ENCODE measurements at places on chromosomes 5 and 9.

GRCh38 chr9:1200847-1201251, 150.7 kb downstream of the DMRT2 start:
- DNase-seq = no peak

DNA sequence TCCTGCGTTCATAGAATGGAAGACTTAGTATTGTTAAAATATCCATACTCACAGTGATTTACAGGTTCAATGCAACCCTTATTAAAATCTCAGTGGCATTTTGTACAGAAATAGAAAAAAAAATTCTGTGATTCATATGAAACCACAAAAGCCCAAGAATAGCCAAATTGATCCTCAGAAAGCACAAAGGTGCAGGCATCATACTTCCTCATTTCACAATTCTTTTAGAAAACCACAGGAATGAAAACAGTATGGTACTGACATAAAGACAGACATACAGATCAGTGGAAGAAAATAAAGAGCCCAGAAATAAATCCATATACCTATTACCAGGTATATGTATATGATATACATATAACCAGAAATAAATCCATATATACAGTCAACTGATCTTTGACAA, 86.8 kb upstream of the MEGF10 start:
- no peak for DNase-seq

GRCh38 chr9:129275626-129276247, 97.7 kb upstream of the IER5L start:
- DNase-seq = no peak

DNA sequence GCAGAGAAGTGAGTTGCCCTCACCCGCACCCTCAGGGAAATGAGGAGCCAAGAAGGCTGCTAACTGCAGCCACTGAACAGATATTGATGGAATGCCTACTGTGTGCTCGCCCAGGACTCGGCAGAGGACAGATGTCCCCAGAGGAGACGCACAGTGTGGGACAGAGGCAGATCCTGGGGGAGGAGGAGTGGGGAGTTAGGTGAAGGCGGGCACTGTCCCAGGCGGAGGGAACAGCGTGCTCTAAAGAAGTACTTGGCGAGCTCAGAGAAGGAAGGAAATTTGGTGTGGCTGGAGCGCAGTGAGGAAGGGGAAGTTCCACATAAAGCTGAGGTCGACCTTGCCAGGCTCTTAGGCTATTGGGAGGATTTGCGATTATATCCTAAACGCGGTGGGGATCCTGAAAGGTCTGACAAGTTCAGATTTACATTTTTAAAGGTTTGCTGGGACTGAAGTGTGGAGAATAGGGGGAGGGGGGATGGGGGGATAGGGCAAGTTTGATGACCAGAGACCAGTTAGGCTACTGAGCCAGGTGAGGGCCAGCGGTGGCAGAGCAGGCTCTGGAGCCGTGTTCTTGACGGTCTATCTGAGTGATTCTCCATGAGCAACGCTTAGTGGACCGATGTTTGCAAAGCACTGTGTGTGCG, 23.6 kb upstream of the CERCAM start:
- DNase-seq = no peak

GRCh38 chr5:173329491-173330337, 1.5 kb upstream of the STC2 start:
- DNase-seq = no peak

DNA sequence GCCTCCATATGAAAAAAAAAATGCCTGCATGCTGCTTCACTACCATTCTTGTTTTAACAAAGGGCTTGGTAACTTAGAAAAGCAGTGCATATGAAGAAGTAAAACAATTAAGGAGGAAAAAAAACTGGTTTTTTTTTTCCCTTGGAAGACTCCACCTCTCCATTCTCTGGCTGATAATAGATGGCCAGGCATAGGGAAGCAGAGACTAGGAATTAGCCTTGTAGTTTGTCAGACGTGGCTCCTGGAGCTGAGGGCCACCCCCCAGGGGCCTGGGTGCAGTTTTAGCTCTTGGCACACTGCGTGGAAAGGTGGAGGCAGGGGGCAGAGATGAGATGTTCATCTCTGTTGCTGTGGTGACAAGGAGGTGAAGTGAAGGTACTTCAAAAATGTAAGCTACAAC, 42.7 kb downstream of the WDR36 start:
- DNase-seq = no peak

DNA sequence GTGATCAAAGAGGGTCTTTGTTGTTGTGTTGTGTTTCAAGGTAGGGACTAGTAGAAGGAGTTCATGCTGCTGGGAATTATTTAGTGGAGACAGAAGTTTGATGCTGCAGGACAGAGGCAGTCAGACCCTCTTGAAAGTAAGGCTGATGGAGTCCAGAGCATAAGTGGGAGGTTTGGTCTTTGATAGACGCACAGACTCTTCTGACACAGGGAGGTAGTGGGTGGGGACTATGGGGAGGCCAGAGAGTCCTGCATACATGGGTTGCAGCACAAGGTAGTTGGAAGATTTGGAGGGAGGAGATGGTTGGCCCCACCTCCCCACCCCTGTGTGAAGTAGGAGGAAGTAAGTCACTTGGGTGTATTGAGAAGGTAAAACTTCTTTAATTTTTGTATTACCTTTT, 2.4 kb upstream of the CCDC112 start:
- no peak for DNase-seq

DNA sequence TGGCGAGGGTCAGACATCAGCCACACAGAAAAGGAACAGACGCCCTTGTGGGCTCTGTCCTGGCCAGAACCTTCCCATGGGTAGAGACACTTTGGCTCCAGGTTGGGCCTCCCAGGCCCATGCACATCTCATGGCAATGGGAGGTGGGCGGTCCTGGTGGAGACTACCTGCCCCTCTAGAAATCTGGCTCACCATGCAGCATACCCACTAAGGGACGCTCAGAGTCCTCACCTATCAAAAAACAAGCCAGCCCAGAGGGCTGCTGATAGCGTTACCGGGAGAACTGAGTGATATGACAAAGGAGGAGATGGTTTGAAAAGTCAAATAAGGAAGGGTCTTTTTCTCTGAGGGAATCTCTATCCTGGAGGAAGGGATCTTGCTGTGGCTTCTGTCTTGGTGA, 62.1 kb downstream of the C5orf15 start:
- no peak for DNase-seq

DNA sequence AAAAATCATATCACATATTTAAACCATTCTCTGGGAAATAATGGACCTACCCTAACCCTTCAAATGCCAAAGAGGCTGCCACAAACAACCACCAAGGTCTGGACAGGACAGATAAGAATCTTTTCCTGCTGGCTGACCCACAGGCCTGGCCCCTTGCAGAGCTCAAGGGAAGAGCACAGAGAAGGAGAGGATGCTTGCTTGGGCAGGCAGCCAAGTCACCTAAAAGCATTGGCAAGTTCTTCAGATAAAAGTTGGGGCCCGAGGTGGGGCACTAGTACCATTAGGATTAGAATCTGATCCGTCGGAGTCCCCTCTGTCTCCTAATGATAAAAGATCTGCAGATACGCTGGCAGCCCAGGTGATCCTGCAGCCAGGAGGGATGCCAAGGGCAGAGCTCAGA, 176.6 kb downstream of the GABBR2 start:
- DNase-seq = no peak

DNA sequence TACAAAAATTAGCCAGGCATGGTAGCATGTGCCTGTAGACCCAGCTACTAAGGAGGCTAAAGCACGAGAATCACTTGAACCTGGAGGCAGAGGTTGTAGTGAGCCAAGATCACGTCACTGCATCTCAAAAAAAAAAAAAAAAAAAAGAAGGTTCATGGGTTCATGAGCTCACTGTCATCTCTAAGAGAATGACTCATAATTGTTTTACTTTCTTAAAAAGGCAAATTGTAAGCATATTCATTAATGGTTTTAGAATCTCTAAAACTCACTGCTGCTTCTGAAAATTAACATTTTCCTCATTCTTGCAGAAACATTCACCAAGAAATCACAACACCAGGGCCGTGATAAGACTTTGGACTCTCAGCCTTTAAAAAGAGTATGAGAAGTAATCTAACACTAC, 103.6 kb downstream of the GNA14 start:
- DNase-seq = no peak

DNA sequence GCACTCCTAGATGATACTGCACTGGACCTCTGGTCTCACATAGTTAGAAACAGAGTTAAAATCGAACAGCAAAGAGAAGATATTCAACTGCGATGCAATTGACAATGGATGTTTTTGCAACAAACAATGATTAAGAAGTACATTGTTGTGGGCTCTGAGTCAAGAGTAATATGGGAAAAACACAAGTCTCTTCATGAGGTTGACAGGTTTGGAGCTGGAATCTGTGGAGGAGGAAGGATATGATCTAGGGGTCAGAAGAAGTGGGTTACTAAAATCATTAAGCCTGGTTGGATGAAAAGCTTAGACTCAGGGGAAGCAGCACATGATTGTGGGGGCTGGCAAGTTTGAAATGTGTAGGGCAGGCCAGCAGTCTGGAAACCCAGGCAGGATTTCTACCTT, 53.1 kb downstream of the PDCD1LG2 start:
- DNase-seq = no peak

All from activated CD4-positive, alpha-beta T cell treated with anti-CD3 and anti-CD28 coated beads, Interleukin-2, amount 50 U/mL, for 1 hour (primary cell).